NCI-H2227 treated with DMSO at 0.1 percent for 48 hours (cell line): ENCODE measurements at places on chromosomes 7 and 10.

DNA sequence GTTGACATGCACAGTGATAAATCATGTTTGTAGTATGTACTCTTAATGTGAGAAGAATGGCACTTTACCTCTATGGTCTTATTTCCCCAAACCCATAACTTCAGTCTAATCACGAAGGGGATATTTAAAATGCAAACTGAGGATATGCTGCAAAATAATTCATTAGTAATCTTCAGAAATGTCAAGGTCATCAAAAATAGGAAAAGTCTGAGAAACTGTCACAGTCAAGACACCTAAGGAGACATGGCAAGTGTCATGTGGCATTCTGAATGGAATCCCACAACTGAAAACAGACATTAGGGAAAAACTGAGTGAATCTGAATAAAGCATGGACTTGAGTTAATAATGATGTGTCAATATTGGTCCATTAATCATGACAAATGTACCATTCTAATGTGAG is 605.5 kb upstream of the ANKRD30A start:
- DNase-seq = no peak

DNA sequence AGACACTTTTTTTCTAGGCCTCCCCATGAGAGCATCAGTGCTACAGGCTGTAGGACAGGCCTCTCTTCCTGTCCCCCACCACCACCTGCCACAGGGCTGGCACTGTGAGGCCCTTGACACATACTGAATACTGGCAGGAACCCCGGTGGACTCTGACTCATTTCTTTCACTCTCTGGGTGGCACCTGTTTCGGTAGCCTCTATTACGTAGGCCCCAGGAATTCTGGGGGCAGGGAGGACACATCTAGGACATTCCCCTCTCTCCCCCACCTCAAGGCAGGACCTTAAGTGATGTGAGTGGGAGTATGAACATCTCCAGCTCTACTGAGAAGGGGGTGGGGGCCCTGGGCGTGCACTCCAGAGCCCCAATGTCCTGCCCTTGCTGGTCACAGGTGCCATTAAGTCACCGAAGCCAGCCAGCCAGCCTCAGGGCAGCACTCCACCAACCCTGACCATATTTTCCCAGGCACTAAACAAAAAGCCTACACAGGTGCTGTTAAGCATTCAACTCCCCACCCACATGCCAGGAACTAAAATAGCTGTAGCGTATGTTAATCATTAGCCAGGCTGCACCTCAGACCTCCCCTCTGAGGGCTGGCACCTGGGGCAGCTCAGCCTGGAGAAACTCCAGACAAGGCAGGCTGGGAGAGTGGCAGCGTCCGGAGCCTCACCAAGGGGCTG is 8.9 kb downstream of the ANXA11 start:
- DNase-seq = no peak

- no peak for DNase-seq
These were observed 184.3 kb downstream of the NEBL start for GRCh38 chr10:20712774-20713173.

DNA sequence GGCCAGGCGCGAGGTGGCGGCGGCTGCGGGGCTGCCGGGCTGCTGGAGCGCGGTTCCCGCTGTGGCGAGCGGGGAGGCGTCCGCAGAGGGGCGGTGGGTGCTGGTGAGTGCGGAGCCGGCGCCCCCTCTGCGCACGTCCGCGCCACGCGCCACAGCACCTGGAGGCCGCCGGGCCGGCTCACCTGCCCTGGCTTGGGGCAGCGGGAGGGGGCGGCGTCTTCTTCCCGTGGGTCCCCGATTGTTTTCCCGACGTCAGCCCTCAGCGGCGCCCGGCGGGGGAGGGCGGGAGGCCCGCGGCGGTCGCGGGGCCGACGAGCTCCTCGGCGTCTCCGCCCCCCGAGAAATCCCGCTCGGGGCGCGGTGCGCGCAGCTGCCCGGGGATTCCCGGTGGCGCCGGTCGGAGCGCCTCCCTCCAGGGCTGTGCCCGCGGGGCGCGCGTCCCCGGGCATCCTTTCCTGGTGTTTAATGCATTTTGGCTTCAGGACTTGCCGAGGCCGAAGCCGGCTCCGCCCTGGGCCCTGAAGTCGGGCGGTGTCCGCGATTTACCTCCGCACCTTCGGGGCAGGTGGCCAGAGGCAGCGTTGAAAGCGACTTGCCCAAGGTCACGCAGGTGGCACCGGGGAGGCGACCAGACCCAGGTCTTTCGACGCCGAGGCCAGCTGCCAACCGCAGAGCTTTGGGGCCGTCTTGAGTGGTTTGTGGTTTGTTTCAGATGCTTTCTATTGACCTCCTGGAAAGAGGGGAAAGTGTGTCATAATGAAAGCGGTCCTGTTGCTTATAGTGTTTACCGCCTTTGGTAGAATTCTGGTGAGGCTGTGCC is 561 bp downstream of the PLEKHA1 start:
- DNase-seq = peak; percentile 14

DNA sequence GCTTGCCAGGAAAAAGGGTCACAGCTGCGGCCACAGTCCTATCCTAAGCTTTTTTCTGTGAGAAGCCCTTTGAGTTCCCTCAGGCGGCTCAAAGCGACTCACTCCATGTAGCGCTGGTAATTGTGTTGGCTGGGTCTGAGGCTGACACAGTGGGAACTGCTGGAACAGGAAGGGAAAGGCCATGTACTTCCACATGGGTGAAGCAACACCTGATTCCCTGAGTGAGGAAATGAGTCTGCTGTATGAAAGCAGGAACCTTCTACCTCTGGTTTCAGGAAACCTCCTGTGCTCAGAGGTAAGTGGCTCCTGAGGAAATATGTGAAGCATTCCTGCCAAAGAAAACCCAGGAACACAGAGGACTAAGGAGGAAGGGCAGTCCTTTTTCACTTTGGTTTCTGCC is 734.6 kb upstream of the SORCS1 start:
- DNase-seq = no peak

DNA sequence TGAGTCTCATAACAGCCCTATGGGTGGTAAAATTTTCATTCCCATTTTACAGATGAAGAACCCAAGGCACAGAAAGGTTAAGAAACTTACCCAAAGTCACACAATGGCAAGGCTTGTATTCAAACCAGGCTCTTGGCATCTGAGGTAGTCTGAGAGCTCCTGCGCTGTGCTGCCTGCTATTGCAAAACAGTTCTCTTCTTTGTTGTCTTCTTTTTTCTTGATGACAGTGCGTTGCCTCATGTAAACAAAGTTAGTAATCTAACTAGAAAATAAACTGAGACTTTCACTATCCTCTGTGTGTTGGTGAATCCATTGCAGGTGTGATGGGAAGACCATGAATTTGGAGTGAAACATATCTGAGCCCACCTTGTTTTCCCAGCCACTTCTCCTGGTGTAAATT is 240.8 kb downstream of the PTEN start:
- no peak for DNase-seq

GRCh38 chr7:50151001-50151400 is 58.0 kb upstream of the ZPBP start:
- no peak for DNase-seq

DNA sequence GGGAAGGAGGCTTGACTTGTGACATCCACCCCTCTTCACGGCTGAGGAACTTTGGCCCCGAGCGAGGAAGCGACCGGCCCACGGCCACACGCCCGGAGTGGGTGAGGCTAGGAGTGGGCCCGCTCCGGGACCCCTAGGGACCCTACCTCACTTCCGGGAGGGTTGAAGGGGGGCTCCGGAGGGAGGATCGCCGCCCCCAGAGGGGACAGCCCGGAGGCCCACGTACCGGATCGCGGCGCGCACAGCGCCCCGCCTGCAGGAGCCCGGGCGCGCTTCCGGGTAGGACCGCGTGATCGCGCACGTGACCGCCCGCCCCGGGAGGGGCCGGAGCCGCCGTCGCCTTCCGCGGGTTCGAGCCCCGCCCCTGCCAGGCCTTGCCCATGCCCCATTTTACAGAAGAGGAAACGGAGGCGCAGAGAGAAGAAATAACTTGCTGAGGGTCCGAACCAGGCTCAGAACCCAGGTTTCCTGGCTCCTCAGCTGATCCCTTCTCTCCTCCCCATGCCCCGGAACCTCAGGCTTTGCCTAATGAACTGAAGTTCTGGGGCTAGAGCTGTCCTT is at the start of gene HPS1:
Gene HPS1, minus strand, starts transcription at position 275 of the 561 bp plus-strand sequence. CDS start 3,695 bp downstream, outside the sequence.
- peak; percentile 32 for DNase-seq

GRCh38 chr10:118694848-118695247 is 59.9 kb downstream of the CACUL1 start:
- no peak for DNase-seq

DNA sequence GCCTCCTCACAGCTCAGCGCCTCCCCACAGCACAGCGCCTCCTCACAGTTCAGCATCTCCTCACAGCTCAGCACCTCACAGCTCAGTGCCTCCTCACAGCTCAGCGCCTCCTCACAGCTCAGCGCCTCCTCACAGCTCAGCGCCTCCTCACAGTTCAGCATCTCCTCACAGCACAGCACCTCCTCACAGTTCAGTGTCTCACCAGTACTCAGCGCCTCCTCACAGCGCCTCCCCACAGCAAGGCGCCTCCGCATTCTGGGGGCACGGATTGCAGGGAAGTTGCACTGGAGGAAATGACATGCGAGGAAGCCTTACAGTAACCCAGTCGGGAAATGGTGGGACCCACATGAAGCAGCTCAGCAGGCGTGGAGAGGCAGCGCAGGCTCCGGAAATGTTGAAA is 271.6 kb downstream of the WDR37 start:
- no peak for DNase-seq

- DNase-seq = no peak
These were observed 230.6 kb downstream of the PLXNA4 start for GRCh38 chr7:132345543-132346129.

DNA sequence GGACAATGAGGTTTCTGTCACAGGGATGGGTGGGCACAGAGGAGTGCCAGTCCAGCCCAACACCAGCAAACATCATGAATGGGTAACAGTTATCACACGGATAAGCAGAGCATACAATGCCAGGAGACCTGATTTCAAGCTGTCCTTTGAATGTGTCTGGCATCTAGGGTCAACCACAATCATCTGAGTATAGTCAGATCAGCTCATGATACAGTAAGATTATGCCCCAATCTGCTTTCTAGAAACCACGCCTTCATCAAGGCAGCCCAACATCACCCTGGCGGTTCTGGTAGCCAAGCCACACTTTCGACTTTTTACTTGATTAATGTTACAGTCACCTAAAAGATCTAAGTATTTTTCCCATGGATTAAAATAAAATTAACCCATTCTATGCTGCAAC is 10.5 kb downstream of the FAM171A1 start:
- no peak for DNase-seq

GRCh38 chr7:69599286-69599954 is 1.1 kb downstream of the AUTS2 start:
- peak; percentile 47 for DNase-seq

GRCh38 chr10:76257816-76258215 is 826.4 kb downstream of the LRMDA start:
- DNase-seq = no peak

- DNase-seq = no peak
These were observed 110.2 kb downstream of the MAPK8 start for GRCh38 chr10:48416584-48417232.

DNA sequence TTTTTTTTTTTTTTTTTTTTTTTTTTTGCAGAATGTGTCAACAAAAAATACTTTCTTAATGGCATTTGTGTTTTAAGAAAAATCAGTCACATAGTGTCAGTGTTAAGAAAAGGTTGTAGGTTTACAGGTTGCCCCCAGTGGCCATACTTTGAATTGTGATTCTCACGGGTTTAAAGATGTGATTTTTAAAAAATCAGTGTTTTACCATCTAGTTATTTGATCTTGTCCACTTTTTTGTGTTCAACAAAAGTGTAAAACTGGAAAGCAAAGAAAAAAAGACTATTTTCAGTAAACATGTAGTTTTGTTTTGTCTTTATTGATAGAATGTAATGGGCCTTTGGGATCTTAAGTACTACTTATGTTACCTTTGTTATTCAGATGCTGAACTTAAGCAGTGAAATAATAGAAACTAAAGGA is 25.7 kb downstream of the SUV39H2 start:
- DNase-seq = no peak

DNA sequence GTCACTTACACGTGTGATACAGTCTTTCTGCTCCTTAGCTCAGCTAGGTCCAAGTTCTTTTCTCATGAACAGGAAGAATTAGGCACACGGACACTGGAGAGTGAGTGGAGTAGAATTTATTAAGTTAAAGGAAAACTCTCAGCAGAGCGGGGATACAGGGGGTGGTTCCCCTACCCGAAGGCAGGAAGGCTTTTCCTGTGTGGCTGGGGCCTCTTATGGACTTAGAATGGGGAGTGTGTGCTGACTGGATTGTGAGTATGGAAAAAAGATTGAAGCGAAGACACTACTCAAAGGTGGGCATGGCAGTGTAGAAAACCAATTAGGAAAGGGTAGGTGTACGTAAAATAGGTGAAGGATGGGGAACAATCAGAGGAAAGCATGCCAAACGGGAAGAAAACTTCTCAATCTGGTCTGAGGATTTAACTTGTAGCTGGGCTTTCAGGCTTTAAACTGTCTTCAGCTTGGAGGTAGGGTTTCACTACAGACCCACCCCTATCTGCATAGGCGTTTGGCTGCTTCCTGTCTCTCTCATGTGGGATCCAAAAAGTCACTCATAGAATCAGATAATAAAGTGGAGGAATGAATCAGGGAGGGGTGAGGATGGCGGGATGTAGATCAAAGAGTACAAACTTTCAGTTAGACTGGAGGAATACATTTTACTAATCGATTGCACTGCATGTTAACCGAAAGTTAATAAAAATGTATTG is 104.2 kb downstream of the ANKRD7 start:
- no peak for DNase-seq

DNA sequence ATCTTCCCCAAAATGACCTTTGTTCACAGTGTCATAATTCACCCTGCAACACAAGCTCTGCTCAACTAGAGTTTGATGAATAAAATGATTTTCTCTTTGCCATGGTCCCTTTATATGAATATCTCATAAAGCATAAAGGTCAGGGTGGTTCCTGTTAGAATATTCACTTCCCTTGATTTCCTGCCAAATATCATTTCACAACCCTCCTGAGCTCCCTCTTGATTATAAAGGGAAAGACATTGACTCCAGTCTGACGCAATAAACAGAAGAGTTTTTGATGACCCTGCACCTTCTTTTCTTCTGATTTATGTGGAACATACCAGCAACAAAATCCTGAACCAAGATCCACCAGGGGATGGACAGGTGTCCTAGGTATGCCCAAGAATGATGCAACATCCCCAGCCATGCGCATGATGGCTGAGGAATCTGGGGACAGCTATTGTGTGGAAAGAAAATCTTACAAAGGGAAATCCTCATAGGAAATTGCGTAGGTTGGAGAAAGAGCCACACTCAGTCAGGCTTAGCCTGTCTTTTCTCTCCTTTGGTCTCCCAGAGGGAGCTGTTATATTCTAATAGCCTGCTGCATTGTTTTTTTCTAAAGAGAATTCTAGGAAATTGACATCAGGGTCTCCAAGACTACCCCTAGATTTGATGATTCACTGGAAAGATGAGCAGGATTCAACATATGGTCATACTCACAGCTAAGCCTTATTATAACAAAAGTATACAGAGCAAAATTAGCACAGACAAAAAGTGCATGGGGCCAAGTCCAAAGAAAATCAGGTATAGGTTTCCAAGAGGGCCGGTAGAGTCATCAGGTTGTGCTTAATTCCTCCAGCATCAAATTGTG is 18.8 kb downstream of the IFIT3 start:
- no peak for DNase-seq

DNA sequence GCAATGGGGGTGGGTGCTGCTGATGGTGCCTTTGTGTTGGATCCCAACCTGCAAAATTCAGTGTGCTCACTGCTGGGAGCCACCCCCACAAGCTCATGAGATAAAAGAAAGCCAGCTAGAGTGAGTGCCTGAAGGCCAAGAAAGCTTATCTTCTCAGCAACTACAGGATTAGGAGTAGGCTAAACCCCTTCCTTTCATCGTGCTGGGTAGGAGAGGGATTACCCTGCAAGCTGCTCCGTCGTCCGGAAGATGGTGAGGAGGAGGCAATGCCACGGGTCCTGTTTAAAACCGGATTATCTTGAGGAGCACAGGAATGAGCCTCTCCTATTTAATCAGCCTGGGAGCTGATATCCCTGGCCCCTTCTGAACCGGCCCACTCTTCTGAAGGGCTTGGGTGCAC is 258.0 kb downstream of the GALNT17 start:
- DNase-seq = no peak
